ENCODE measurements at places on chromosomes 4 and X.

DNA sequence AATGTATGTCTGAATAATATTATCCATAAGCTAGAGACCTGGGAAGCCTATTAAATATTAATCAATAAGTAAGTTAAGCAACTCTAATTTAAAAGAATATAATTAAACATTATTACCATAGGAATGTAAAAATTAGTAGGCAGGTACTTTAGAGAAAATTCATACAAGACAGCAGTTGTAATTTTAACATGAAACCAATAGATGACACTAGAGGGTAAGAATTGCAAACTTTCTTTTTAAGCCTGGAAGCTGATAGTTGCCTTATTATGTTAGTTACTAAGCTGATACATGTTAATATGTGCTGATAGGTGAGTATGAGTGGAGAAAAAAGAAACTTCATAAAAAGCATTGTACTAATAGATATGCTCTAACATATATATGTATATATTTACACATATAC is 1157.4 kb downstream of the FAM133A start:
- no peak for DNase-seq

GRCh38 chr4:145473203-145473602 is 8.4 kb upstream of the SMAD1 start:
- no peak for DNase-seq

- DNase-seq = no peak
These were observed 379.6 kb downstream of the ARHGAP24 start for GRCh38 chr4:85854546-85854945.

DNA sequence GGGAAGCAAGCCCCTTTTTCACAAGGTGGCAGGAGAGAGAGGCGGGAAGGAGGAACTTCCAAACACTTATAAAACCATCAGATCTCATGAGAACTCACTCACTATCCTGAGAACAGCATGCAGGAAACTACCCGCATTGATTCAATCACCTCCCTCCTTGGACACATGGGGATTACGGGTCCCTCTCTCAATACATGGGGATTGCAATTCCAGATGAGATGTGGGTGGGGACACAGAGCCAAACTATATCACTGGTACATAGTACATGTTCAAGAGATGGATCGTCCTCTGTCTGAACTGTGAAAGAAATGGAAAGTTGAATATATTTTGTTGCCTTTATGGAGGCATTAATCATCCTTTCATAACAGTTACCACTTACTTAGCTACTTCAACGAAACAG is 12.8 kb downstream of the EREG start:
- no peak for DNase-seq

DNA sequence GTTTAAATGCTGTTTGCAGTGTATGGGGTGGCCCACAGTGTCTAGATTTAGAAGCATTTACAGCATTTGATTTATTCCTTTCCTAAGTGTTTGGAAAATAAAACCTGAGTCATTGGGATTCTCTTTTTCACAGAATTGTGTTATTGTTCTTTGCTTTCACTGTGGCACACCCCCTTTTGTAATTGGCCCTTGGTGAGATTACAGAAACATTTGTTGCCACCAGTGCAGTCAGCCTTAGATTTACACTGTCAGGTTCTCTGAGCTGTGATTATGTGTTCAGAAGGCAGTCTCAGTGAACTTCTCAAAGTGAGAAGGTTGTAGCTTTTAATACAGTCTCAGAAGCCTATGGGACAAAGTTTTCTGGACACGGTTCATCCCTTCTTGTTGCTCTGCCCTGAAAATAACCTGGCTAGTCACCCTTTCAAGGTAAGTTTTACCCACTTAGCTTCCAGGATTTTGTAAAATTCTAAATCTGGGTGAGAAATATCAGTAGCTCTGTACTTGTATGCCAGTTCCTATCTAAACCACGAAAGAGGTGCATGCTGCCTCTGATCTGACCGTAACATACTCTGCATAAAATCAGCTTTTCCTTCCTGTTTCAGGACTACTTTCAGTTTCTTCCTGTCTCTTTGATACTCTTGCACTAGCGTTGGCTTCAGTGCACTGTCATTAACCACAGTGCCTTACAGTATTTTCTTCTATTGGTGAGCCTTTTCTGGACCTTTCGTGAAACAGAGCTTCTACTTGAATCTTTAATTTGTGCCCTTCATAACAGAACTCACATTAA is 12.6 kb downstream of the RUFY3 start:
- DNase-seq = no peak

DNA sequence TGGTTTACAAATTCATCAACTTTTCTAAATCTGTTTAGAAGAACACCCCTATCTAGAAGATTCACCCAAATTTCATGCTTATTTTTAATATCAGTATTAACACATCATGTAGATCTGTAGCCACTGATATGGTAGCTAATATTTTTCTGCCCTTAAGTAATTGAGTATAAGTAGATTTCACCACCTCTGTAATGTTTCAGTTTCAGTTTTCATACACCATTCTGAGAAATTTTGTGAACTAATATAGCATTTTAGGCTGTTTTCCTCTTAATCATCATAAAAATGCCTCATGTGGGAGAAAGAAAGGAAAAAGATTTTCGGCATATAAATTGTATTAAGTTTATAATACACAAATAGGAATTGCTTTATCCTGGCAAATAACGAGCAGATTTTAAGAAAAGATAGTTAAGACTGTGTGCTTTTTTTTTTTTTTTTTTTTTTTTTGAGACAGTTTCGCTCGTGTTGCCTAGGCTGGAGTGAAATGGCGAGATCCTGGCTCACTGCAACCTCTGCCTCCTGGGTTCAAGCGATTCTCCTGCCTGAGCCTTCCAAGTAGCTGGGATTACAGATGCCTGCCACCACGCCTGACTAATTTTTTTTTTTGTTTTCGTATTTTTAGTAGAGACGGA is 21.4 kb upstream of the RBPJ start:
- DNase-seq = no peak

DNA sequence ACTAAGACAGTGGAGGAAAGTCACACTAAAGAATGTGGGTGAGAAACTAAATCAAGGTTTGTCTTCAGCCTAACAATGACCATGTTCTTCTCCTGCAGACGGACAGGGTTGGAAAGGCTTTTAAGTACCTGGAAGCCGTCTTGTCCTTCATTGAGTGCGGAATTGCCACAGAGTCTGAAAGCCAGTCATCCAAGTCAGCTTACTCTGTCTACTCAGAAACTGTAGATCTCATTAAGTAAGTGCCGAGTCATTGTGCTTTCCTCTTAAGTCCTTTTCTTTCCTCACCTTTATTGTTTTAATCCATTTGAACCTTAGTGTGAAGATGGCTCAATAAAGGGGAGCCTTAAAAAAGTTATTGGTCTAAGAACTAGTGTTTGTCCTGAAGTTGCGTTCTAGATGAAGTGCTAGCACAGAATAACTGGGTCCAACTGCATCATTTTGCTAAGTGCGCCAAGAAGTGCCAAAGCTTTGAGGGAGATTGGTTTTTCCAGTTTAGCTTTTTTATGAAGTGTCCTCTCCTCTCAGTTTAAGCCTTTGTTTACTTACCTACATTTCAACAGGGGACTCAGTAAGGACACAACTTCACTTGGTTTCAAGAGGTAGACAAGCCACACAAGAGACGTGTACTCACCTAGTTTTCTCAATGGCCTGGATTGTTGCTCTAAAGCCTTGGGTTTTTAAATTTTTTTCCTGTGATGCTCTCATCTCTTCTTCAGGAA is 89.3 kb downstream of the KLHL8 start:
- no peak for DNase-seq

- no peak for DNase-seq
These were observed 13.3 kb downstream of the IDS start for GRCh38 chrX:149491812-149492211.

DNA sequence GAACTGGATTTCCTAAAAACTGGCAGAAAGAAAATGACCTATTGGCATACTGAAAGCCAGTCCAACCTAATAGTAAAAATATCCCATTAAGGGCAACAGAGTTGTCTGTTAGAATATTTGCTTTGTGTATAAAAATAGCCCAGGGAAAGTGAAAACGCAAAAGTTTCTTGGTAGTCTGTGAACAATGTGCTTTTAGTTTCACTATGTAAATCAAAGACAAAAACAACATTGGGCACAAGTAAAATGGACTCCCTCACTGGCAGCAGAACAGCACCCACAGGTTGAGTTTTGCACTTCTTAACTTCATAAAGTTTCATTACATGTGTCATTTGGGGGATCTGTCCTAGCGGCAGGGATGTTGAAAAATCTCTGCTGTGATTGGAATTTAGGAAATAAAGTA is 4.3 kb upstream of the FGG start:
- no peak for DNase-seq

- no peak for DNase-seq
These were observed 169.5 kb downstream of the ARHGAP10 start for GRCh38 chr4:147901388-147901787.

- DNase-seq = no peak
These were observed 102.9 kb downstream of the CLCN4 start for GRCh38 chrX:10259716-10260115.

DNA sequence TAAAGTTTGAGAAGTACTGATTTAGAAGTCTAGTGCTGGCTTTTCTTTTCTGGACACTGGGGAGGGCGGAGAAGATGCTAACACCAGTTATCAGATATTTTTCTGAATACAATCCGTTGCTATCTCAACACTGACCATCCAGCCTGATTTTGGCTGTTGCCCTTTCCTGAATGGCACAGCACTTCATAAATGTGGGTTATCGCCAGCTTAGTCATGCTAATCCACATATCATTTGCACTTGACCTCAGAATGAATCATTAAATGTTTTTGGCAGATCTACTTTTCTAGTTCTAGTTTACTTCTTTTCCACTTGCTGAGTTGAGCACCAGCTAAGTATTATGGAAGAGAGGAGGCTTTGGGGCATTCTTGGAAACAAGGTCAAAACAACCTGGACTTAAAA is 60.8 kb upstream of the ESX1 start:
- no peak for DNase-seq

GRCh38 chr4:1255151-1255550 is 6.2 kb upstream of the CTBP1 start:
- DNase-seq = no peak

DNA sequence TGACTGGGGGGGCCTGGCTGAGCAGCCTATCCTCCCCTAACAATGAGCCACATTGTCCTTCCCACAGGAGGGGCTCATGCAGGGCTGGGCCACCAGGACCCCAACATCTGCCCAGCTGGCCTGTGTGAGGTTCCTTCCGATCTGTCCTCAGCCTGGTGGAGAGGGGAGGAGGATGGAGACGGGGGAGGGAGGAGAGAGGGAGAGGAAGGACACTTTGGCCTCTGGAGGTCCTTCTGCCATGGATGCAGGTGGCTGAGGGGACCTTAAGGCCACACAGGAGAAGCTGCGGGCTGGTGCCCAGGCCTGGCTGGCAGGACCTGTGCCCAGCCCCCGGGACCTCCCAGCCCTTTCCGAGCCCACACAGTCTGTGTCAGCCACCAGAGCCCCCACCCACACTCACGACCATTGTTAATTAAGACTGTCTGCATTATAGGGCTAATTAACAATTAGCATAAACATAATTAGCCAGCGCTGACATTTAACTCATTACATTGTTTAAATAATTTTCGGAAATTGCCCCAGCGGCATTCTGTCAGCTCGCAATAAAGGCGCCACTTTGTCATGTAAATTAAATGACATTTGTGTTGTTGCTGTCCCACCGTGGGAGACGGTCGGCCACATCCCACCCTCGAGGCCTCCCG is 53.0 kb upstream of the NKX1-1 start:
- DNase-seq = no peak

GRCh38 chrX:88244066-88244465 is 503.0 kb upstream of the CPXCR1 start:
- DNase-seq = no peak

- DNase-seq = no peak
These were observed 164.0 kb upstream of the FGF13 start for GRCh38 chrX:138875472-138875871.

All from cerebellar nuclear complex (tissue), 1 donor.